ENCODE measurements at places on chromosomes 12 and 14.

DNA sequence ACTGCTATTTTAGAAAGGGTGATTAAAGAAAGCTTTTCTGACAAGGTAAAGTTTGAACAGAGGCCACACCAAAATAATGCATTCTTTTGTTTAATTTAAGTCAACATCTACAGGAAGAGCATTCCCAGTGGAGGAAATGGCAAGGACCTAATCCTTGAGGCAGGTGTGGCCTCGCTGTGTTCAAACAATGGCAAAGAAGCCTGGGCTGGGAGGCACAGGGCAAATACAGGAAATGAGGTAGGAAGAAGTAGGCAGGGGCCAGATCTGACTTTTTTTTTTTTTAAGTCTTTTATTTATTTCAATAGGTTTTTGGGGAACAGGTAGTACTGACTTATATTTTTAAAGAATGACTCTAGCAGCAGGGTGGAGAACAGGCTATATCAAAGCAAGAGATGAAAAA, 53.5 kb downstream of the ARMH4 start:
- DNase-seq = no peak

GRCh38 chr12:57574795-57575194, 16.2 kb upstream of the PIP4K2C start:
- DNase-seq = no peak

- DNase-seq = no peak
Measured at GRCh38 chr14:60357551-60358149, 108.6 kb downstream of the PPM1A start.

GRCh38 chr12:1852076-1852475, 31.7 kb downstream of the LRTM2 start:
- DNase-seq = no peak

DNA sequence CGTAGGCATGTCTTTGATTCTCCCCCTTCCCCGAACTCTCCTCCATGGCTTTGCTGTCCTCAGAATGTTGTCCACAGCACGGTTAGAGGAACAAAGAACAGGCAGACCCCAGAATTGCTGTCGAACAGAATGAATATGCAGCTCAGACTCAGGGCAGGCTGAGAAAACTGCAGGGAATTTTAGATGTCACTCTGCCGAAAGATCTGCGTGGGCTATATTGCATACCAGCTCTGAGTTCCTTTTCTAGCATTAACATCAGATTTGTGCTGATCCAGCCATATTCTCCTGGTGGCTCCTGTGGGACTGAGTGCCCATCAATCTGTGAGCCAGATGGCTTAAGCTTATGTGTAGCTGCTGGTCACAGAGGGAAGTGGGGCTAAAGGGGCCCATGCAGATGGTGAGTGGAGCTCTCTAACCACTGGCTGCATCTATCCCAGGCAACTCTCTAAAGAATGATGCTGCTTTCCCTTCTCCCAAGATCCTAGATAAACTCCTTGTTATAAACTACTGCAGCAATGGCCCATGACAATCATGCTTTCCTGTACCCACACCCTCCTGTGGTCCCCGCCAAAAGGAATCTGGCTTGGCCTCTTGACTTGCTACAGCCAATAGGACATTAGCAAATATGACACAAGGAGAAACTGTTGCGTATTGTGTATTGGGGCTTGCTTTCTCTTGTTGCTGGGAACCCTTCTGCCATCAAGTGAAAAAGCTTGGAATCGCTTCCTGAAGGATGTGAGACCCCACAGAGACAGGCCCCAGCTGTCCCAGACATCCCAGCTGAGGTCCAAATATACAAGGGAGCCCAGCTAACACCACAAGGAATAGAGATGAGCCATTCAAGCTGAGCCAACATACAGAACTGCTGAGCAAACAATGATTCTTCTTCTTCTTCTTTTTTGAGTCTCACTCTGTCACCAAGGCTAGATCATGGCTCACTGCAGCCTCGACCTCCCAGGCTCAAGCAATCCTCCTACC, 101.3 kb downstream of the FOXN3 start:
- DNase-seq = no peak

- no peak for DNase-seq
Measured at GRCh38 chr14:98369344-98369743, 902.7 kb downstream of the BCL11B start.

DNA sequence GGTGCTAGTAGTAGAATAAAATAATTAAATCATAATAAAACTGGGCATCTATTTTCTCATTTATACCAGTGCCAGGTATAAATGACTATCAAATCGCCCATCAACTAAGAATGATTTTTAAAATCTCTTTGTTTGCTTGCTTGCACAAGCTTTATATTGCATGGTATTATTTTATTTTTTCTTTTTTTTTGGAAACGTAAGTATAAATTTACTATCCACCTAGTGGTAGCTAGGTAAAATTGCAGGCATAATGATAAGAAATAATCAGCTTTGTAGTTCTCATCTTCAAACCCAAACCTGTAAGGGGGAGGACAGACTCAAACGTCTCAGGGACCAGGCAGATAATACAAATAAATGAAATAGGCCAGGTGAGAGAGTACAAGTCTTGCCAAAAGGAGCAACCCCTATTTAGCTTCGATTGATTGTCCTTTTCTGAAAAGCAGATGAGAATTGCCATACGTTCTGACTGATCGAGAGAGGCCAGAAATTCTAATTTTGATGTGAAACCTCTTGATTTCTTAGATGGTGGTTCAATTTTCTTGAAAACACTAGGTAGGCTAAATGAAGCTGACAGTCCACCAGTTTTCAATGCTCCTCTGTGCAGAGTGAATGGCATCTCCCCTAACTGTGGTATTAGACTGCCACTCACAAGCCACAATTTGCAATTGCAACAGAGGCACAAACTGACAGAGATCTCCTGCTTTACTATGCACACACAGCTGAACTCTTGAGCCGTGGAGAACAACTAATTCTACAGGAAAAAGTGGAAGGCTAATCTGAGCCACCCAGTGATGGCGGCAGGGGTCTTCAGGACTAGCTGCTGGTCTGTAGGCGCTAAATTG, 189.3 kb downstream of the DACT1 start:
- DNase-seq = no peak
